GM12892 (cell line): ENCODE measurements at places on chromosomes 16 and 17.

GRCh38 chr16:84214451-84215066, 23.6 kb downstream of the ADAD2 start:
- no peak for DNase-seq

GRCh38 chr17:76270770-76271668, 5.9 kb downstream of the UBALD2 start:
- peak; percentile 32 for DNase-seq

GRCh38 chr17:55319933-55320593, 55.3 kb downstream of the HLF start:
- DNase-seq: no peak

DNA sequence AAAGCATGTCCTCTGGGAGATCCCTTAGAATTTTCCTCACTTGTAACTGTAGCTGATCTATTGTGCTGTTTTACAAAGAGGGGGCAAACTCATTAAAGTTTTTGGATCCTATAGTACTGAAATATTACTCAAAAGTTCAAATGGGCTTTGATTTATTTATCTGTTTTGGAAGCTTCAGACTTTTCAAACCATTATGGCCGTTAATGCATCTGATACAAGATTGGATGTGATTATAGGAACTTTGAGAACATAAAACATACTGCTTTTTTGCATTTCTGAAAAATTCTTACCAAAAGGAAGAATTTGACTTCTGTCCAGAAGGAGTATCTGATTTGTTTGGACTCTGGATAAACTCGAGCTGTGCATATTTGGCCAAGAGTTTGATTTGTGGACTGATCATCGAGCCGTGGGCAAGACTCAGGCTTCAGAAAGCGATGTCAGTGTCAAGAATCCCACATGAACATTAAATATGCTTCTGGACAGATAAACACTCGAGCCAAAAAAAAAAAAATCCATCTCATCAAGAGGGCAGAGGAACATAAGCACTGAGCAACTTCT, 8.2 kb upstream of the MARCHF10 start:
- no peak for DNase-seq

DNA sequence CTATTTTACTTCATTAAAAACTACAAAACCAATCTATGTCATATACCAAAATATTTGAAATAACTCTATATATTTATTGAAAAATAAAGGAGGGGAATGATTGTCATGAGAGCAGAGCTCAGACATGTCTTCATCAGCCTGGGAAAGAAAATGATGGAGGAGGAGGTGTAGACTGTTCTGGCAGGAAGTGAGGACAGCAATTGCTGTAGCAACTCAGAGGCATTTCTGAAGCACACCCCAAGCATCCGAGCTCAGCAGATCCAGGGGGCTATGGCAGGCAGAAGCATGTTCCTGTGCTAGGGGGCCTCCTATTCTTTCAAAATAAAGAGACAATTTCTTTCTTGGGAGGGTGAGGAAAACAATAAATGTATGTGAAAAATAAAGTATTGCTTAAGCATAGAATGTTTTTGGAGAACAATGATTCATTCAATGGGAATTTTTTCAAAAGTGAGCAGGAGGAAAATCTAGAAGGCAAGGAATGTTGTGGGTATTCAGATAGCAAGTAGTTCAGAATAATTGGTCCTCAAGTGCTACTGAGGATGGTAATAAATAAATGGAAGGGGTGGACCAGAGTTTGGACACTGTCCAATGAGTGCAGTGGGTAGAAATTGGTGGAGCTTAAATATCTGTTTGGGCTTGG, 383.4 kb downstream of the CDH11 start:
- no peak for DNase-seq

- no peak for DNase-seq
These were observed 45.6 kb downstream of the CNGB1 start for GRCh38 chr16:57925310-57925709.

DNA sequence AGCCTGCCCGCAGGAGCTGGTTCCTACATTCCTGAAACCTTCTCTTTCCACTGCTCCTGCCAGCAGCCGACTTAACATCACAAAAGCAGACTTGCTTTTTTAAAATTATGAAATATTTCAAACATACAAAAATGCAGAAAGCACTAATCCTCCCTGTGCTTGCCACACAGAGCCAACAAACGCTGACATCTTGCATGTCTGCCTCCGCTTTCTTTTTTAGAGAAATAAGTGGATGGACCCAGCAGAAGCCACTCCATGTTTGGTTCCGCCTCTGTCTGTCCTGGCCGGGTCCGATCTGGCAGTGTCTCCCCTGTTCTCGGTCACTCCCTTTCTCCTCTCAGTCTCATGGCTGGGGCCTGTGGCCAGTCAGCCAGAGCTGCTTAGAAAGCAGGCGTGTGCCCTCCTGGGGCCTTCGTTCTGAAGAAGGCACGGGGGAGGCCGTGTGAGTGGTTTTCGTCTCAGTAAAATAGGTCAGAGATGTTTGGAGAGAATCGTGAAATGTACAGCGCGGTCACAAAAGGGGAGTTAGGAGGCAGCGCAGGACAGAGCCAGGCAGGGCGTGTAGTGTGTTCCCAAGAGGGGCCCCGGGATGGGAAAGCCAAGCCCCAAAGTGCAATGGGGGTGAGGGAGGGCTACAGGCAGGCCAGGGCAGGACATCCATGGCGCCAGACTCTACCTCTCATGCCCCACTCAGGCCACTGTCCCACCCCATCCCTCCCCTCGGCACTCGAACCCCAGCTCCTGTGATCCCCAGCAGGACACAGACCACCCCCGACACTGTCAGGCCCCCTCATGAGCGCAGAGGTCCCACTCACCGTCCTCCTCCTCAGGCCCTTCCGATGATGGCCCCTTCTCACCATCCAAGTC, 23.2 kb downstream of the MXRA7 start:
- DNase-seq: no peak

- peak; percentile 64 for DNase-seq
These were observed at the start of gene C16orf74 for GRCh38 chr16:85750827-85751697. TSS of gene C16orf74 (minus strand) at chr16:85751096. CDS start at chr16:85735217, 15,879 bp downstream.

- DNase-seq: no peak
These were observed 36.6 kb upstream of the DNAH9 start for GRCh38 chr17:11561702-11562101.

DNA sequence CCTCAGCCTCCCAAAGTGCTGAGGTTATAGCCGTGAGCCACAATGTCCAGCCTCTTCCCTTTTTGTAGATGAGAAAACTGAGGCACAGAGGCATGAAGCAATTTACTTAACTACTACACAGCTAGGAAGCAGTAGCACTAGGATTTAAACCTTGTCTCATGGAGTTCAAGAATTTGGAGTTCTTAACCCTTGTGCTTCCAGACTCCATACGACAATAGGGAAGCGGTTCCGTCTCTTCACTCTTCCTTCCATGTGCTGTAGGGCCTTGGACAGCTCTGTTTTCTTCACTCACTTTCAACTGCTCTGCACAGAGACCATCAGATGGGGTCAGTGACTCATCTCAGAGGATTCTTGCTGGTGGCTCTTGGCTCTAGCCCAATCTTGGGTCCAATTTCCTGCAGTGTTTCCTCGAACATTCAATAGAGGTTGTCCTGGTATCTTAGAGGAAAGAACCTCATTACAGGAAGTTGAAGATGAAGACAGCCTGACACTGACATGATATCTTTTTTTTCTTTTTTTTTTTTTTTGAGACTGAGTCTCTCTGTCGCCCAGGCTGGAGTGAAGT, 19.3 kb downstream of the ITGAL start:
- no peak for DNase-seq

GRCh38 chr17:7379134-7379533, 1.8 kb upstream of the TNK1 start:
- no peak for DNase-seq

DNA sequence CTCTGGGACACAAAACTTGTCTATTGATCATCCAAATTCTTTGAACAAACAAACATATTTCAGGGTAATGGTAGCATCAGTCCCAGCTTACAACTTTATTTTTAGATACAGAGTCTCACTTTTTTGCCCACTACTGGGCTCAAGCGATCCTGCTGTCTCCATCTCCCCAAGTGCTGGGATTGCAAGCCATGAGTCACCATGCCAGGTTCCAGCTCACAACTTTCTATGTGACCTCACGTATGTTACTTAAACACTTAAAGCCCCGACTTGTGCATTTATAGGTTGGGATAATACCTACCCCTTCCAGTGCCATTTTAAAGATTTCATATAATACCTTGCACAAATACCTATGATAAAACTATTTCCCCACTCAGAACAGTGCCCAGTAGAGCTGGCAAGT, 42.0 kb upstream of the KSR1 start:
- DNase-seq: no peak

DNA sequence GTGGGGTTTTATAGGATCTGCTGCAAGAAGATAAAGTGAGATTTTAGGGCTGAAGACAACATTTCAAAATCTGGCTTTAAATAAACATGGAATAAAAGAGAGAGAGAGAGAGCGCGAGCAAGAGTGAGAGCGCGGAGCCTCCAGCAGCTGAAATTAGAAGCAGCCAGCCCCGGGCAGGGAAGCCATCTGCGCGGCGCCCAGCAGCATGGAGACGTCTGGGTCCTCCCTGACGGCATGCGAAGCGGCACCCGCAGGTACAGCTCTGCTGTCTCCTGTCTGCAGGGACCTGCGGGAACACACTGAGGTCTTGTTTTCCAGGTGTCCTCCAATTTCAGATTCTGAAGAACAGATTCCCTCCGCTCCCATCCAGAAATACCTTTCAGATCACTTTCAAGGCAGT, 7.9 kb upstream of the BAIAP2 start:
- DNase-seq: no peak

DNA sequence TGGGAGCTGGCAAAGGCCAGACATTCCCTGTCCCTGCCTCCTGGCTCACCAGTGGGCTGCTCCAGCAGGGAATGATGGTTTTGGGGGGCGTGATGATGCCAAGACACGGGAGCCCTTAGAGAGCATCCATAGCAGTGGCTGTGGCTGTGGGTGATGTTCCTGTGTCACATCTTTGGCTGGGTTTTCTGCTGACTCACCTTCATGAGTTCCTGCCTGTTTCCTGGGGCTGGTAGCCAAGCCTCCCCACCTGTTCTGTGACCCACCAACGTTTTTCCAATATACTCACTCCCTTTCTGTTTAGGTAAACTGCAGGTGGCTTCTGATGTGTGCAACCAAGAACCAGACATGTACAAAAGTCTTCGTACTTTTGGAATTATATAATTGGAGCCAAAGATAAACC, 16.5 kb upstream of the NF1 start:
- no peak for DNase-seq

DNA sequence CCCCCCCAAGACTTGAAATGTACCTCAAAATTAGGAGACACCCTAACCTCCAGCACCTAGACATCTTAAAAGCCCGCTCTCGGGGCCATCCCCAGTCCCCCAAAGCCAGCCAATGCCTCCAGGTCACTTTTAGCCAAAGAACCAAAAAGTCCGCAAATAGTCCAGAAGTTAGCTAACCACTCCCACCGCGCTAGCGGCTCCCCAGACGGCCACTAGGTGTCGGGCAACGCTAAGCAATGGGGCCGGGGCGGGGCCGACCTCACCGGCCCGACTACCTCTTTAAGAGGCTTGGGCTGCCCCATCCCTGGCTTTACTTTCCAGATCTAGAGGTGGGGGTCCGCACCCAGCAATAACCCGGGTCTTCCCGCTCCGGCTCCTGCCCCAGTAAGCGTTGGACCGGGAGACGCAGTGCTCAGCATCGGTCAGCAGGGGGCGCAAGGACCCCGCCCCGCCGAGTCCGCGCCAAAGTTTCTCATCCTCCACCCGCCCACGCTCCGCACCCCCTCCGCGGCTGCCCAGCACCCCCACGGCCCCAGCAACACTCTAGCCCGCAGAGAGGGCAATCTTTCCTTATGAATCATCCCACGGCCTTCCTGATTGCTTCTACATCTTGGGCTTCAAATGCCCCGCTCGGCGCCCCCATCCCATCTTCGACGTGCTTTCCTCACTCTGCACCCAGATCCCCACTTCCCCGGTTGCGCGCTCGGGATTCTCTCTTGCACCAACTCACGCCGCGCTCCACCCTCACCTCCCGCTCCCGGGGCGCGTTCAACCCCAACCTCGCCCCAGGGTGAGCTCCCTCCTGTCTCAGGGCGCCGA, 765 bp downstream of the COL1A1 start:
- peak; percentile 91 for DNase-seq

DNA sequence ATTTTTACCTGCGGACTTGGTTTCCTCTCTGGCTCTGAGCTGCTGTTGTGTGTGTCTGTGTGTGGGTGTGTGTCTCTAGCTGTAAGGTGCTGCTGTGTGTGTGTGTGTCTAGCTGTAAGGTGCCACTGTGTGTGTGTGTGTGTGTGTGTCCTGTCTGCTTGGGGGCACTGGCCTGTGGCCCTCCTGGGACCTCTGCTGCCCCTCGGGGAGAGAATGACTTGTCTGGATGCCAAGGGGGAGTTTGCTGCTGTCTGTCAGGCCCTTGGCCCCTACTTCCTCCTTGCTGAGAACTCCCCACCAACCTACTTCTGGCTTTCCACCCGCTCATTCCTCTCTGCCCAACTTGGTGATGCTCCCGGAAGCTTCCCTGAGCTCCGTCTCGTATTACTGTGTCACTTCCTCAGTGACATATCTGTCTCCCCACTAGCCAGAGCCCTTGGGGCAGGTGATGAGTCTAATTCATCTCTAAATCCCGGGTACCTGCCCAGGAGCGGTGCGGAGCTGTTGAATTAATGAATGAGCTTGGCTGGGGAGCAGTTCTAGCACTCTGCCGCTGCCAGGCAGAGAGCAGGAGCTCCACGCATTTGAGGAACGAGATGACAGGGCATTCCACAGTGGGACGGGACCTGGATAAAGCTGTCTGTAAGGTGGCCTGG, 3.5 kb upstream of the LASP1NB start:
- DNase-seq: no peak

- DNase-seq: no peak
These were observed 1.5 kb downstream of the TMEM132E start for GRCh38 chr17:34580685-34581445.

DNA sequence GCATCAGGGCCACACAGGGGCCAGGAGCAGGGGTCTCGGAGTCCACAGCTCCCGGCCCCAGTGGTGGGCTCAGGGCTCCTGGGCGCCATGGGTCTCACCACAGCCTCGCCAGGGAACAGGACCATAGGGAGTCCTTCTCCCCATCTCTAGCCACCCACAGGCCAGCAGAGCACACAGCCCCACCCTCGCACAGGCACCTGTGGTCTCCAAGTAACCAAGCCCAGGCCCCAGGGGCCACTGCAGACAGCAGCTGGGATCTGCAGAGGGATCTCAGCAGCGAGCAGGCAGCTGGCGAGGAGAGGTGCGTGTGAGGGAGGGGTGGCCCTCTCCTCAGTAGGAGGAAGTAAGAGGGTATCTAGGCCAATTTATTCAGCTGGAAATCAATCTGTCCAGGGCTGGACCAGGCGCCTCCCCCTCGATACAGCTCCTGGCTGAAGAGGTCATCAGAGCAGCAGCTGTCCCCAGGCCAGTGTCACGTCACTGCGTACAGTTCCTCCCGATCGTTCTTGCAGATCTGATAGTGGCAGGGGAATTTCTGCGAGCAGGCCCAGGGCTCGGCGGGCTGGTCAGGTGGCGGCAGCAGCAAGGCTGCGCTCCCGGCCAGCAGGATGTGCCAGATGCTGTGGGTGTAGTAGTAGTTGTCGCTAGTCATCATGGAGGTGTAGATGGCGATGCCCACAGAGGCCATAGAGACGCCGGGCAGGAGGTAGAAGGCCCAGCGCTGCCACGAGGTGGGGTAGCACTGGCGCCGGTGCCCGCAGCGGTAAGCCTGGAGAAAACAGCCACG, 1.4 kb upstream of the MRPL28 start:
- no peak for DNase-seq
